ENCODE measurements at places on chromosomes 6 and 20. TPM values are rescaled to one million over a fixed set of nuclear protein-coding genes. Genes with fewer than 3 reads are reported as not detected.

KHDC1 gene
- total RNA-seq, result 11.1 TPM

ATXN1 gene
- 25.7 TPM for total RNA-seq

HLA-DOB gene
- 2.0 TPM for total RNA-seq

- H3K27me3 ChIP-seq, result no peaks in the 10 kb centered on the region
- no peak overlapping the region for H3K4me3 ChIP-seq
- peaks cover 75% of the 10 kb centered on the region for H3K4me1 ChIP-seq
- no peak for DNase-seq
Observed at GRCh38 chr20:17339000-17339399, 112.2 kb downstream of the PCSK2 start.

- no peaks in the 10 kb centered on the region for H3K4me1 ChIP-seq
- DNase-seq, result no peak
- no peak overlapping the region for H3K27ac ChIP-seq
- H3K27me3 ChIP-seq, result no peaks in the 10 kb centered on the region
- H3K4me3 ChIP-seq, result no peak overlapping the region
Observed at GRCh38 chr6:75762063-75762462, 13.0 kb downstream of the MYO6 start.

DNA sequence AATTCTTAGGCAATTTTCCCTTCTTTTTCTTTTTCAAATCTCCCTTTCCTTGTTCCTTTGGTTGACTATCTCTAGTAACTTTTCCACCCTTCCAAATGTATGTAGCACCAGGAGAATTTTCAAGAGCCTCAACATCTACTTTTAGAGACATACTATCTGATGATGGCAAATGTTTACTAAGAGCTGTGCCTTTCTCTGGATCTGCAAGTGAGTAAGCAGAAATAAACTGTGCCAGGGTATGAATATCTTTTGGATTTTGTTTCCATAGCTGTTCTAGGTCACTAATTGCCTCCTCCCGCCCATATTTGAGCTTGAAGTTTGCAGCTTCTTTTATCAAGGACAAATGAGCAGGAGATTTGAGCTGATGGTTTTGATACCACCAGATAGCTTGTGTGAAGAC lies 69.5 kb downstream of the GTF2H5 start:
- no peak overlapping the region for H3K27ac ChIP-seq
- DNase-seq, result no peak
- no peaks in the 10 kb centered on the region for H3K36me3 ChIP-seq
- no peak overlapping the region for H3K4me3 ChIP-seq
- H3K4me1 ChIP-seq, result peaks cover 20% of the 10 kb centered on the region

DNA sequence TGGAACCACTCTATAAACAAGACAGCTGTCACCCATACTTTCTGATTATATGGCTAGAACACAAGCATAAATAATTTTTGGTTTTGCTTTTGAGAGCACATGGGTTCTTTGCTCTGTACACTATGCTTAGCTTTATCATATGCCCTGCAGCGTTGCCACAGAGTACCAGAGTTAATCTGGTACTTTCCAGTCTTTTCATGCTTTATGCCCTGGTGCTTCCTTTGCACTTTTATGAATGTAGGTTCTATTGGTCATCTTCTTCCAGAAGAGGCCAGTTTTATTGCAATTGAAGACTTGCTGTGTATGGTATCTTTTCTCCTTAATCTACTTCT lies 20.8 kb downstream of the SHLD1 start:
- no peak for DNase-seq
- no peak overlapping the region for H3K27ac ChIP-seq

All from A673 (cell line).